ENCODE measurements at places on chromosomes 3 and 15. TPM values are rescaled to one million over a fixed set of nuclear protein-coding genes. Genes with fewer than 3 reads are reported as not detected.
A peak's percentile ranks its signal among the peaks of the same experiment; 100 is the strongest.

TRIP4 gene
- total RNA-seq = 21.7 TPM

DNA sequence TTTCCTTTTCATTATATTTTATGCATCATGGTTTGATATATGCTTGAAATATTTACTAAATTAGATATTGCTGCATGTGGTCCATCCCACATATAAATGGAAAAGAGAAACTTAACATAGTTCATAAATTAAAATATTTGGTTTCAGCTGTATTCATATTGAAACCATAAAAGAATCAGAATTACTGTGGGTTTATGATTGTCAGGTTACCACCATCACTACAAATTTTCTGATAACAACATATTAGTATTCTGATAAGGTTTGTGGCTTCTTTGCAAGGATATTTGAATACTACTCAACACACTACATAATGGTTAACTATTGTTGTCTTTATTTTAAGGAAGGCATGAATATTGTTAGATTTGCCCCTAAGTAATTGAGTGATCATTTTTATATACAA is 235.5 kb downstream of the UBE2E2 start:
- no peak for DNase-seq

PLSCR4 gene
- not detected for total RNA-seq

- no peak for DNase-seq
These were observed 921.3 kb downstream of the TUSC7 start for GRCh38 chr3:117630885-117631284.

- DNase-seq = no peak
These were observed 154.4 kb downstream of the TUSC7 start for GRCh38 chr3:116863822-116864589.

GRCh38 chr3:99484871-99485270 is 153.5 kb upstream of the COL8A1 start:
- DNase-seq = no peak

DNA sequence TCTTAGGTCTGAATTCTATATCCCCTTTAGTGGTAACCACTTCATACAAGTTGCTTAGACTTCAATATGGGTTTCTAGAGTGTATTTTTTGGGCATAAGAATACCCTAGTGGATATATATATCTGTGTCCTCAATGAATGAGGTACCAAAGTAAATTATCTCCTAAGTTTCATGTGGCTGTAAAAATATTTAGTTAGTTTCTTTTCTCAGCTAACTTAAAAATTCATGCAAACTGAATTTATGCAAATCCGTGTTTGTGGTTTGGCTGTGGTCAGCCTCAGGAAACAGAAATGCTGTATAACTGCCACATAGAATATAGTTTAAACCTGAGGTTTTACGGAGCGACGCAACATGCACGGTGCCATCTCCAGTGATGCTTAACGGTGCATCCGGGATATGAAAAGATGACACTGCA is 80.3 kb downstream of the PEX5L start:
- DNase-seq = no peak

DNA sequence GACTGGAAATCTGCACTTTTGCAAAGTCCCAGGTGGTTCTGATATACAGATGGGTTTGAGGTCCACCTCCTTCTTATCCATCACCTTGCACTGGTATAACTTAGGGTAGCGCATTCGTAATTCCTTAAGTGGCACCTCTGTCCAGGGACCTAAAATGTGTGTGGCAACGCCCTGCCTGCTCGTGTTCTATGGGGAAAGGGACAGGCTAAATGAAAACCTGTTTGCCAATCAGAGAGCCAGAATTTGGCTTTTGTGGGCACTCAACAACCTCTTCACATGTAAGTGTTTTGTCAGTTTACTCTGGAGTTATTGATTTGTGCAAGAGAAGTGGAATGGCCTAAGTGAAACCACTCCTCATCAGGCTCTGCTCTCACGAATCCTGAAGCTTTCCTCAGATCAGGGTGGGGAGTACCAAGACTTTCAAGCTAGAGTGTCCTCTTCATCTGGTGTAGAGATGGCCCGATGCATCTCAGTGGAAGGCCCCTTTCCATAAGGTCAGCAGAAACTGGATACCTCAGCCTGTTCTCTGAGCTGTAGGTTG is 138.3 kb downstream of the ALDH1A2 start:
- no peak for DNase-seq

MITF gene
- total RNA-seq = not detected

KCNAB1 gene
- not detected for total RNA-seq

- DNase-seq = no peak
These were observed 35.1 kb upstream of the SPTBN5 start for GRCh38 chr15:41928637-41929620.

GATM gene
- 3.7 TPM for total RNA-seq

DNA sequence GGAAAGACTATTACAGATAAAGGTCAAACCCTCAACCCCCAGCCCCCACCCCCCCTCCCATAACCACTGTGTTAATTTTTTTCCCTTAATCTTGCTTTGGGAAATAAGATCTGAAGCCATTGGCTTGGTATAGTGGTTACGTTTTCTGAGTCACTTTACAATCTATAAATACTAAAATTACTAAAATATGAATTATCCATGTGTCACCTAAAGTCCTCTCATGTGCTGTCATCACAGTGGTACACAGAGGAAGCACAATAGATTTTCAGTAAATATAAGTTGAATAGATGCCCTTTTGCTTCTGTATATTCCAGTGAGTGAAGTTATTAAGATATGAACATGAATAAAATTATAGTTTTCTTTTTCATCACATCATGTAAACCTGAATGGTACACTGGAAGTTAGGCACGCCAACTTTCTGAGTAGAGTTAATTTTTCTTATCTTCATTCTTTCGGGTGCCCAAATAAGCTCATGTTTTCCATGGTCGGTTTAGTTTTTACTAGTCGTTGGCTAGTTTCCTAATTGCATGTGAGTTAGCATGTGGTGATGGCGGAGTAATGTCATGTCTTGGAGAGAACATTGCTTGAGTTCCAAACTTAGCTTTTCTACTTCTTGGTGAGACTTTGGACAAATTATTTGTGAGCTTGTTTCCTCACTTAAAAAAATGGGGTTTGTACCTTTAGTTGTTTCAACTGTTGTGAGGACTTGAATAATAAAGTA is 11.5 kb downstream of the PPP4R2 start:
- no peak for DNase-seq

DNA sequence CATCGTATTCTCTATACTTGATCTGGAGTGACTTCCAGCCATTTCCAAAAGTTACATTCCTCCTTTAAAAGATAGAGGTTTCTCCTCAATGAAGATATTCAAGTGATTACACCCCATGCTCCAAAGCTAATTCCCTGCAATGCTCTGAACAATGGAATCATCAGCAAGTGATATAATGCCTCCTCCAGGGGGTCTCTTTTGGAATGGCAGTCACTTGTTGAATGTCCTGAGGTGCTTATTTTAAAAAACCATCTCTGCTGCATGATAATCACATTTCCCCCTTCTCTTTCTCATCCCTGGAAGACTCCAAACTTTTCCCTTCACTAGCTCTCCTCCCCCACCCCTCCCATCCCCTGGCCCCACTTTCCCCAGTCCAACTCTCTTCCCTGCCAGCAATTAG is 2.6 kb downstream of the LHFPL4 start:
- no peak for DNase-seq

DNAJA4 gene
- total RNA-seq = 57.1 TPM

DNA sequence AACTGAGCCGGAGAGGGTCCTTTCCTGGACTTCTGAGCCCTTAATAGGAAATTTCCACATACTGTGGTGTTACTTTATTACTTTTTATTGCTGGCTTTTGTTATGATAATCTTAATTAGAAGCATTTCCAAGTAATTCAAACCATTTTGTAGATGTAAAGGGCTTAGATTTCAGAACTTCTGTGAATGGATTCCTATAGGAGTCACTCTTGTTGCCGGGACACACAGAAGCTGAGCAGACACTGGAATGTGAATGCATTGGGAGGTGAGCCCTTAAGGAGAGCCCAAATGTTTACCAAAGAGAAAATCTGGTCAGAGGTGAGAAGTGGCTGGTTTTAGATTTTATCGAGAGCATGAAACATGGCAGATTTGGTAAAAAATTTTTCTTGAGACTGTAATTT is 87.4 kb downstream of the FNDC3B start:
- no peak for DNase-seq

DNA sequence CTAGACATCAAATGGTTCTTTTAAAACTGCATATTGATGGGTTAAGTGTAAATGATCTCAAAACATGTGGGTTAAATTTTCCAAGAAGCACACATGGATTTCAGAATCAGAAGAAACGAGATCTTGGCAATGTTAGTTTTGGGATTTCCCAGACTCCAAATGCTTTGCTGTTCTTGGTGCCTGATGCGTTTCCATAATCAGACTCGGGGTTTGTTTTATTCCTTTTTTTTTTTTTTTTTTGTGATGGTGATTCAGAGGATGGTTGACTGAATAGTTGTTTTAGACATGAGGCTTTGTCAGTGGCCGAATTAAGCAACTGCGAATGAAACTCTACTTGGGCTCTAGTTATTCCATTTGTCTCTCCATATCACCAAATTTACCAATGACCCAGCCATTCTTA is 52.2 kb upstream of the FAM98B start:
- DNase-seq = no peak

PLCB2 gene
- total RNA-seq = 91.5 TPM

ANKRD63 gene
- total RNA-seq = not detected

VEPH1 gene
- total RNA-seq = not detected

DNA sequence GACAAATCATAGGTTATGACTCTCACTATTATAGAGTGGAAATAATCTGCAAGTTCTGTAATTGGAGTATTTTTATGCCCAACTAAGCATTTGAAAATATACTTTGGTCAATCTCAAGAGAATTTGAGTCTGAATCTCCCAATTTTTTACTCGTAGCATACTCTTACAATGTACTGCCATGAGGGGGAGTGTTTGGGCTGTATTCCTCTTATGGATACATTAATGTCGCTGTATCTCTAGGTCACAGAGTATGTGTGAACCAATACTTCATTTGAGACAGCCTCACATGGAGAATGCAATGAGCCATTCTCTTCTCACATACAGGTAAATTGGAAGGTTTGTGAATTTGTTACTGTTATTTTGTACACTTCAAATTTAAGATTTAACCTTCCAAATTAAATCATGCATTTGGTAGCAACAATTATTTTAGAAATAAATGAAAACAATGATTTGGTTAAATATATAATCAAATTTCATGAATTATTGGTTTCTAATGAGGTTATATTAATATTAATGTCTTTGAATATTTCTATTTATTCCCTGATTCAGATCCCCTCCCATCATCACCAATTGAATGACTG is 5.5 kb upstream of the CD200 start:
- no peak for DNase-seq

CP gene
- total RNA-seq = not detected

PLD1 gene
- 0.32 TPM for total RNA-seq

DNA sequence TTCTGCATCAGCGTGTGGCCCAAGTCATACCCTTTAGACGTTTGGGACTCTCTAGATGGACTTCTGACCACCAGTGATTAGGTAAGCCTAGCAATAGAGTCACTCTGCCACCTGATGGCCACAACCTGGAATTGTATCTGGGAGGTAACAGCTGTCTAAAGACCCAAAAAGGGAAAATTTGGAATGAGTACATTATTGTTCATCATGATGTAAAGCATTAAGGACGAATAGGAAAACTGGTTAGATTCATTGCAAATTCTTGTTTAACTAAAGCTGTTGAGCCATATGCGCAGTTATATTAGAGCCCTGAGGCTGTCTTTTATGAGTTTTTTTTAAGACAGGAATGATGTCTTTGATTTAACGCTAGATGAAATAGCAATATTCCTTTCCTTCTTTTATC is 63.6 kb downstream of the FAM81A start:
- no peak for DNase-seq

GOLGA6D gene
- total RNA-seq = 0.14 TPM

DNA sequence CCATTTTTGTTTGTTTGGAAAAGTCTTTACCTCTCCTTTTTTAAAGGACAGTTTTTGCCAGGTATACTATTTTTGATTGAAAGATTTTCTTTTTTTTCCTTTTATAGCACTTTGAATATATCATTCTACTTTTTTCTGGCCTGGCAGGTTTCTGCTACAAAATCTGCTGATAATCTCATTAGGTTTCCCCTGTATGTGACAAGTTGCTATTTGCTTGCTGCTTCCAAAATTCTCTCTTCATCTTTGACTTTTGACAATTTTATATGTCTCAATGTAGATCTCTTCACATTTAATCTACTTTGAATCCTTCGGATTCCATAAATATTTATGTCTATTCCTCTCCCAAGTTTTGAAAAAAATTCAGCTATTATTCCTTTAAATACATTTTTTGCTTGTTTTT is 838.5 kb downstream of the IGSF11 start:
- DNase-seq = no peak

GRCh38 chr15:72368899-72369298 is 6.9 kb downstream of the HEXA start:
- no peak for DNase-seq

DNA sequence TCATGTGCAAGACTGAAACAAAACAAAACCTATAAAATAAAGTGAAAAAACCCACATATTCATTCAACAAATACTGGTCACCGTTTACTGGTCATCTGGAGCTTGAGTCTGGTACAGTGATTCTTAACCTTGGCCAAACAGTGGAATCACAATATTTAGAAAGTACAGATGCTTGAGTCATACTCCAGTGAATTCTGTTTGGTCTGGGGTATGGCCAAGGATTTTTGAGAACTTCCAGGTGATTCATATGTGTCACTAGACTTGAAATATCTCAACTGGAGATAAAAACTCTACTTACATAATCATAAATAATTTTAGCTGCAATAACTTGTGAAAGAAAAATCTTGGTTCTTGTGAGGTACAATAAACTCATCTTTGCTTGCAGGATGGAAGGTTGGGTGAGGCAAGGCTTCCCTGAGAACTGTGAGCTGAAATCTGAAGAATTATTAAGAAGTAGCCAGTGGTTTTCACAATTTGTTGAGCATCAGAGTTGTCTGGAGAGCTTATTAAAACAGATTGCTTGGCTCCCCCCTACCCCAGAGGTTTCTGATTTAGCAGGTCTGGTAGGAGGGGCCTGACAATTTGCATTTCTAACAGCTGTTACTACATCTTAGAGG is 9.6 kb downstream of the NEK11 start:
- DNase-seq = no peak

GRCh38 chr15:74589826-74590225 is 25.8 kb upstream of the CLK3 start:
- no peak for DNase-seq

GRCh38 chr3:13876451-13877100 is 3.3 kb downstream of the WNT7A start:
- DNase-seq = no peak

COMMD2 gene
- 25.0 TPM for total RNA-seq

RAB7A gene
- total RNA-seq = 283 TPM

- peak; percentile 27 for DNase-seq
These were observed 27.6 kb upstream of the RAB7A start for GRCh38 chr3:128698211-128699047.
